Neural progenitor cell (in vitro differentiated cells): ENCODE measurements at places on chromosomes 11 and 22.
A peak's percentile ranks its signal among the peaks of the same experiment; 100 is the strongest.

- DNase-seq: no peak
Measured at GRCh38 chr11:70779433-70780245, 381.3 kb downstream of the CTTN start.

GRCh38 chr22:17777005-17777716 lies 2.9 kb upstream of the BID start:
- DNase-seq: no peak

DNA sequence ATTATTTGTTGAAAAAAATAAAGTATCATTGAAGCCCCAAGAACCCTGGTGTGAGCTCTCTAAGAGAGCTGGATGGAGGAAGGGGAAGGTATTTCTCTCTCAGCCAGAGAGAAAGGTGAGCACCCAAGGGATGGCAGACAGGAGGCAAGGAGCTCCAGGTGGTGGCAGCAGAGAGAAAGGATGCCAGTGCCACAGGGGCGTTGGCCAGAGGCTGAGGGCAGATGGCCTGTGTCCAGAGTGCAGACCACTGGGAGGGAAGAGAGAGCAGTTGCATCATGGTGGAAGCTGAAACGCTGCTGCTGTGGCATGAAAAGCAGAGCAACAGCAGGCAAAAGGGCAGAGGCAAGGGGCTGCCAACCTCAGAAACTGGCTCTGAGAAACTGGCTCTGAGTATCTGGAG lies 8.5 kb downstream of the SPON1 start:
- peak; percentile 46 for DNase-seq

GRCh38 chr11:32052215-32052614 lies 38.7 kb upstream of the RCN1 start:
- peak; percentile 71 for DNase-seq

DNA sequence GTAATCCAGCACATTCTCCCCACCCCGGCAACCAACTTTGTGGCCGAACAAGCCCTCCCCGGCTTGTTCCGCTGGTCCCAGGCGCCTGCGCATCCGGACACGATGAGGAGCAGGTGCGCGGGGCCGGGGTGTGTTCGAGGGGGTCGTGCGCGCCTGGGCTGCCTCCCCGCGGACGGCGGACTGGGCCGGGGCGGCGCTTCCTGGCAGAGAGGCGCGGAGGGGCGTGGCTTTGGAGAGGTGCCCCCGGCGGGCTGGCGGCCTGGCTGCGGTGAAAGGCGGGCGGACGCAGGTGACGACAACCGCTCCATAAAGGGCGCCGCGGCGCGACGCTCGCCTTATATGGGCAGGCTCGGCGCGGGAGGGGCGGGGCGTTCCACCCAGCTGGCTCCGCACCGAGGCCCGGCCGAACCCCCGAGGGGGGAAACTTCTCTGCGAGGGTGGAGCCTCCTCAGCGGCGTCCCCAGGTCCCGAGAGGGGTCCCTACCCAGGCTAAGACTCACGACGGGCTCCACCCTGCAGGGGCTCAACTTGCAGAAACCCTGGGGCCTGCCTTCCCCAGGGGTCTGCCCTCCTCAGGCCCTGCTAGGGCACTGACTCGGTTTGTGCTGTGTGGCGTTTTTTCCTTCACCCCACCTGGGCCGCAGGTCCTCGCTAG lies 26.4 kb downstream of the TXN2 start:
- DNase-seq: peak; percentile 99

GRCh38 chr11:117830072-117830471 lies 5.5 kb upstream of the FXYD2 start:
- DNase-seq: no peak

- DNase-seq: no peak
Measured at GRCh38 chr11:92596596-92597317, 372.1 kb downstream of the FAT3 start.

DNA sequence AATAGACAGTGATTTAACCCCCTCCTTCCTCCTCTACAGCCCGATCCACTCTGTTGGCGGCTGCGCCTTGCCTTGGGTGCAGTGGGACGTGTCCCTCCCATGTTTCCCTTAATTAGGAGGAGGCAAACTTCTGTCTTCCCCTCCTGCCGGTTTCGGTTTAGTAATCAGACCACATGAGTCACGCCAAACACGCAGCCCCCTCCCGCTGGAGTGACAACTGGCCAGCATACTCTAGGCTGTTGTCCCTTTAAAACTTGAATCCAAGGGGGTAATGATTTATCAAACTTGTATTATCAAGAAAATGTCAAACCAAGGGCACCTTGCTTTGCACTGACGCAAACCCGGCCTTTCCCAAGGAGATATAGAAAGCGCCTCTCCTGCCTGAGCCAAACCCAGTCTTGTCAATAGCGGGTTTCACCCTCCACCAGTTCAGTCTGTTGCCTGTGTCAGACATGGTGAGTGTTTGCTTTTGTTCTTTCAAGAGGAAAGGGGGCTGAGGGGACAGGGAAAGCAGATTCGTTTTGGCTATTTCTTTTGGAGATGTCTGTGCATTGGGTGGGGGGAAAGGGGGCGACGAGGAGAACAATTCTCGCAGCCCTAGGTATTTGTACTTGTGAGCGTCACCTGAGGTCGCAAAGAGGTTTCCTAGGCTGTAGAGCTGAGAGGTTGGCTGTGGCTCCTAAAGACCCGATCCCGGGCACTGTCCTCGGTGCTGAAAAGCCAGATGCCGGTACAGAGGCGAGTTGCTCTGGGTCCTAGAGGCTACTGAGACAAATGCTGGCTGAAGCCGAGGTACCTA lies at the start of gene SLC6A5:
Gene SLC6A5 (plus strand): TSS at position 388 of the 799 bp plus-strand sequence. CDS start 65 bp downstream, at position 453.
- peak; percentile 94 for DNase-seq

- DNase-seq: peak; percentile 18
Measured at GRCh38 chr11:97938789-97939188, 1082.0 kb upstream of the CNTN5 start.

- DNase-seq: no peak
Measured at GRCh38 chr22:29207243-29207550, 1.5 kb downstream of the EMID1 start.

GRCh38 chr11:94876645-94877442 lies 96.5 kb downstream of the CWC15 start:
- no peak for DNase-seq

- DNase-seq: no peak
Measured at GRCh38 chr11:2589538-2589934, 110.3 kb downstream of the KCNQ1OT1 start.

GRCh38 chr22:44661070-44661469 lies 40.9 kb upstream of the PRR5 start:
- DNase-seq: peak; percentile 80

DNA sequence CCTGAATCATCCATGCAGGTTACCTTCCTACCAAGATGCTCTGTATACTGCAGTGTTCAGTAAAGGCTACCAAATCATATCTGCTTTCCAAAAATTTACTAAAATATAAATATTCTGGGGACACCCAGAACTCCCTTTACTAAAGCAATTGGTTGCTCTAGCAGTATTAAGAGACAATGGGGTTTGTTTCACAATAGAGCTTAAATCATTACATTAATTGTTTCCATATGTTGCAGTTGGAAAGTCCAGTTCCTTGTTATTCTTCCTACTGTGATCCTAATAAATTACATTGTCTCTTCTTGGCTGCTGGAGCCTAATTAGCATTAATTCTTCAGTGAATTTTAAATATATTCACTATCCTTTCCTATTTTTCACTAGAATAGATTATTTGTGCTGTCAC lies 316.0 kb upstream of the MTNR1B start:
- no peak for DNase-seq

DNA sequence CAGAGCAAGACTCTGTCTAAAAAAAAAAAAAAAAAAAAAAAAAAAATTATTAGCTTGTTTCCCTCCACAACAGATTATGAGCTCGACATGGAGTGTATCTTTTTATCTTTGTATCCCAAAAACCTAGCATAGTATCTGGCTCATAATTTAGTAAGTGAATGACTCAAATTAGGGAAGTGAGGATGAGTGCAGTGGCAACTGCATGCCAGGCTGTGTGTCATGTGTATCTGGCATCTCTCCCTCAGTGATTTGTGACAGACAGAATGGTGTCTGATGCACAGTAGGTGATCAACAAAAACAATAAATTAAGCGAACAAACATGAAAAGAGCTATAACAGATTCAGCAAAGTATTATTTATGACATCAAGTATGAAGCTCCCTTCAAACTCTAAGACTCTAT lies 7.2 kb downstream of the STK33 start:
- DNase-seq: no peak

- DNase-seq: no peak
Measured at GRCh38 chr11:109112261-109112660, 309.7 kb upstream of the C11orf87 start.

DNA sequence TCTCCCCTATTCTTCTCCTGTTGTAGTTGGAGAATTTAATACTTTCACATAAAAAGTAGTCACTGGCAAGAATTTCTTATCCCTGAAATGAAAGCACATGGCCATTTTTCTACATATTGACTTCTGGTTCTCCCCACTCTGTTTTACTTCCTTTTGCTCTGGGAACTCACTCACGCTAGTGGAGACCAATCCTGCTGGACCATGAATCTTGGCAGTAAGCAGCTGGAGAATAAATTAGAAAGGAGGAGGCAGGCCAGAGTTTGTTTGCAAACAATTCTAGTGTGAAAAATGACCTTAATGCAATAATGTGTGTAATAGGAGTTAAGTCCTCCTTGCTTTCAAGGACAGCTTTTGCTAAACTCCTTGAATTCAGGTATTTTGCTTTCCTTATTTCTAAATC lies 412.3 kb upstream of the CHORDC1 start:
- no peak for DNase-seq

DNA sequence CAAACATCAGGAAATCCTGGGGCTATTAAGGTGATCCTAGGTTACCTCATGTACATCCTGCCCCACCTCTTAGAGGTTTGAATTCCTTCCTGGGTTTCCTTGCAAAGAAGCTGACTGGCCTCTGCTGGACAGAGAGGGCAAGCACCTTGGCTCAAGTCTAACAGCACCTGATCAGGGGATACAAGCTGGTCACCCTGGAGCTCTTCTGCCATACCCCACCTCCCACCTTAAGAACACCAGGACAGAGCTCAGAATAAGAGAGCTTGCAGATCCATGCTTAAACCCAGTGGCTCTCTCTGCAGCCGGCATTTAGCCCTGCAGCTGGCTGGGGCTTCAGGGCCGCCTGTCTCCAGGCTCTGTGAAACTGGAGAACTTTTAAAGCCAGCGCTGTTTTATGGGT lies 386.6 kb upstream of the NARS2 start:
- DNase-seq: peak; percentile 68

- DNase-seq: peak; percentile 33
Measured at GRCh38 chr11:13152736-13153541, 124.7 kb upstream of the BMAL1 start.

DNA sequence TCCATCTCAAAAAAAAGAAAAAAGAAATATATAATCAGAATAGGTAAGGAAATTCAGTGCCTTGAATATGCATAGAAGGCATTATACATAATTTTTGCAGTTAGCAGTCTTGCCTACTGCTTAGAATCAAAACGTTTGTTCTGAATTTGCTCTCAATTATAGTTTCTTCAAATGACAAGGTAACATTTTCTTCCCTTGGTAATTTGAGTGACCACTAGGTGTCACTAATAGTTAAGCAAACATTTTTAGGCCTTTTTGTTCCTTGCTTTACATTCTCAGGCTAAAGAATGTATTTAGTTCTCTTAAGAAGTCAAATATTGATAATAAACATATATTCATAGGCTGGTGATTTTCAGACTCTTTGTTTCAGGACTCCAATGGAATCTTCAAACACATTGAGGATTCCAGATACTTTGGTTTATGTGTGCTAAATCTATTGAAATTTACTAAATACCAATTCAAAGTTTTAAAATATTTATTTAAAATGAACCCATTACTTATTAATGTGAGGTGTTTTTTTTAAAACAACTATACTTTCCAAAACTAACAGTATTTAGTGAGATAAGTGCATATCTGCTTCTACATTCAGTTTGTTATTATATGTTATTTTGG lies 55.0 kb upstream of the DEPDC7 start:
- peak; percentile 50 for DNase-seq
